ENCODE measurements at places on chromosomes 11 and 22.

GRCh38 chr11:130817330-130817944 is 98.8 kb downstream of the SNX19 start:
- DNase-seq: no peak

- DNase-seq: no peak
Measured at GRCh38 chr11:92827132-92827531, 142.3 kb upstream of the MTNR1B start.

- DNase-seq: no peak
Measured at GRCh38 chr11:34427186-34427805, 11.4 kb upstream of the CAT start.

DNA sequence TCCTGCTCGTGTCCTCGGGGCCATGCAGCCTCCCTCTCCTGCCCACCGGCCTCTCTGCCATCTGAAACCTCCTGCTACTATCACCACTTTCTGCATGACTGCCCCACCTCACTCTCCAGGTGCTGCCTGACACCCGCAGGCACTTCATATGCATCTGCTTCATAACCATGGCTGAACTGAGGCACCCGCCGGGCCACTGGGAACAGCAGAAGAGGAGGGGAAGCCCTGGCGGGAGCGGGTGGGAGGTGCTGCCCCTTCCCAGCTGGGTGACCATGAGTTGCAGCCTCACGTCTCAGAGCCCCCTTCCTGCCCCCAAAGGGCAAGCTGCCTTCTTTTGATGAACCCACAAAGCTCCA is 21.7 kb upstream of the PICK1 start:
- DNase-seq: no peak

- no peak for DNase-seq
Measured at GRCh38 chr11:8257003-8257664, 6.5 kb downstream of the LMO1 start.

GRCh38 chr11:44258839-44259420 is 51.0 kb downstream of the ALX4 start:
- no peak for DNase-seq

DNA sequence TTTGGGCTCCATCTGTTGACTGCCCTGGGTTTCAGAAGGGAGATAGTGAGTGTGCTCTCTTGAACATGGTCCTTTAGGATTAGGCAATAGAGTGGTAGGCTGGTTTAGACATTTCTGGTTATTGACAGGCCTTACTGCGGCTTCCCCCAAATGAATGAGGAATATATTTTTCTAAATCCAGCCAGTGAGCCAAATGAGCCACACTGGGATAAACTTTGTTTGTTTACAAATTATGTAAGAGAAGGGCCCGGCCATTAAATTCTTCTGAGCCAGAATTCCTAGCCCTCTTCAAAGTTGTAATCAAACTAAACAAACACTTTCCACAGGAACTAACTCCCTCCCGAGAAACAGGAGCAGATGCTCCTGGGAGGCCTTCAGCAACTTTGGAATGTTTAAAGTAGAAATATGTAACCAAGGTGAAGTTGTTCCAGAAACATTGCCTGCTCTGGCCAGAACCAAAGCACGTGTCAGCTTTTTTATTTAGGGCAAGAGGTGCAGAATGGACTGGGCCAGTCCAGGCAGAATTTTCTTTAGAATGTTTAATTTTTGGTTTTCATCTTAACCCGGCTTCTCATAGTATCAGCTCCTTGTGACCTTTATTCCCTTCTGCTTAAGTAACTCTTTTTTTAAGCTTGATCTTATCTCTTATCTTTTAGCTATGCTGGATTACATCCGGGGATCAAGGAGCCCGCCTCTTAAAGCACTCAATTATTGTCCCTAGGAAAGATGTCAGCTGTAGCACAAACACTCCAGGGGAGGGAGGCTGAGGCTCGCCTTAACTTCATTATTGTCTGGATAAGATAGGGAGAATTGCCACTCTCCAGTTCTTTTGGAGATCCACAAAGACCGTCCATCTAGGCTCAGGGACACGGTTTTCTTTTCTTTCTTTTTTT is 28.7 kb downstream of the ZNRF3 start:
- DNase-seq: no peak

GRCh38 chr11:108788565-108789199 is 123.8 kb downstream of the DDX10 start:
- DNase-seq: no peak

DNA sequence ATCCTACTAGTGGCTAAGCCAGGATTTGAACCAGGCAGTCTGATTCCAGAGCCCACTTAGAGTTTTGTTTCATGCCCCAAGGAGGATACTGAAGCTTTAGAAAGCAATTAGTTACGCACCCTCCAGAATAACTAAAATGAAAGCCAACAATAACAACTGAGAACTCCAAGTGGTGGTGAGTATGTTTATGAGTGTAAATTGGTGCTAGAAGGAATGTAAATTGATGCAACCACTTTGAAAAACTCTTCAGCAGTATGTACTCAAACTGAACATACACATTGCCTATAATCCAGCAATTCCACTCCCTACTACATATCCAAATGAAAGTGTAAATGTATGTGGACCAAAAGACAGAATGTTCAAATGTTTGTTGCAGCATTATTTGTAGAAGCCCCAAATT is 6.7 kb upstream of the ARL14EP start:
- no peak for DNase-seq

GRCh38 chr11:2265854-2266585 is 4.4 kb downstream of the ASCL2 start:
- DNase-seq: no peak

Data from esophagus squamous epithelium (tissue), 5 donors.